NCI-H1930 (cell line): ENCODE measurements at places on chromosomes 11 and 22.
A peak's percentile ranks its signal among the peaks of the same experiment; 100 is the strongest.

- DNase-seq: no peak
Observed at GRCh38 chr11:2767801-2768200, 68.0 kb upstream of the KCNQ1OT1 start.

GRCh38 chr11:126355324-126355925 lies at the start of gene ST3GAL4:
Gene ST3GAL4, plus strand, starts transcription at chr11:126355686. Its CDS starts 50,470 bp downstream, at chr11:126406156.
- peak; percentile 59 for DNase-seq

GRCh38 chr11:123301013-123301591 lies 106.1 kb upstream of the CLMP start:
- DNase-seq: no peak

DNA sequence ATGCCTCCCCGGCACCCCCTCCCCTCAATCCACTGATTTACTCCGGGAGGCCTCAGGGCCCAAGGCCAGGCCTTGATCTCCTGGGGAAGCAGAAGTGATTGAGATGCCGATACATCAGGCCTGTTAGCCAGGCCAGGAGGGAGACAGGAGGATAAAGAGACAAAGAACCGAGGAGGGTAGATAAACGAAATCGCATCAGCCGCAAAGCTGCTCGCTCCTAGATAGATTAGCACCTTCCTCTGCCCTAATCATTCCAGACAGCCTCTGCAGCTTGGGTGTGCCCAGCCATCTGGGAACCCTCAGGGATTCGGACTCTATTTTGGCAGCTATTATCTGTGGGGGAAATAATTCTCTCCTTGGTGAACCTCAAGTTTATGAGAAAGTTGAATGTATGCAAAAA lies 121.2 kb downstream of the ABTB2 start:
- DNase-seq: no peak

DNA sequence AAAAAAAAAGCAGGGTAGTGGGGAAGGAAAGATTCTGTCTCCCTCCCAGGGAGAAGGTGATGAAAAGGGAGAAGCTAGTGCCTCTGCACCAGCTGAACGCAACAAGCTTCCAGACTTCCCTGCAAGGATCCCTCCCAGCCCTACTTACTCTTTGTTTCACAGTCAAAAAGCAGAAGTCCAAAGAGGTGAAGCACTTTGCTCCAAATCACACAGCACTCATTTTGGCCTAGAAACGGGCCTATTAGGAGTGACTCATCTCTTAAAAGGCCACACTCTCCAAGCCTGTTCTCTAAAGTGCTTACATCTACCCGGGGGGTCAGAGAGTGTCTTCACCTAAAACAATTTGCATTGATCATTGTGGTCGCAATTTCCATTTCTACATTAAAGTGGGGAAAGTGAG lies 17.7 kb upstream of the GRK3 start:
- no peak for DNase-seq

DNA sequence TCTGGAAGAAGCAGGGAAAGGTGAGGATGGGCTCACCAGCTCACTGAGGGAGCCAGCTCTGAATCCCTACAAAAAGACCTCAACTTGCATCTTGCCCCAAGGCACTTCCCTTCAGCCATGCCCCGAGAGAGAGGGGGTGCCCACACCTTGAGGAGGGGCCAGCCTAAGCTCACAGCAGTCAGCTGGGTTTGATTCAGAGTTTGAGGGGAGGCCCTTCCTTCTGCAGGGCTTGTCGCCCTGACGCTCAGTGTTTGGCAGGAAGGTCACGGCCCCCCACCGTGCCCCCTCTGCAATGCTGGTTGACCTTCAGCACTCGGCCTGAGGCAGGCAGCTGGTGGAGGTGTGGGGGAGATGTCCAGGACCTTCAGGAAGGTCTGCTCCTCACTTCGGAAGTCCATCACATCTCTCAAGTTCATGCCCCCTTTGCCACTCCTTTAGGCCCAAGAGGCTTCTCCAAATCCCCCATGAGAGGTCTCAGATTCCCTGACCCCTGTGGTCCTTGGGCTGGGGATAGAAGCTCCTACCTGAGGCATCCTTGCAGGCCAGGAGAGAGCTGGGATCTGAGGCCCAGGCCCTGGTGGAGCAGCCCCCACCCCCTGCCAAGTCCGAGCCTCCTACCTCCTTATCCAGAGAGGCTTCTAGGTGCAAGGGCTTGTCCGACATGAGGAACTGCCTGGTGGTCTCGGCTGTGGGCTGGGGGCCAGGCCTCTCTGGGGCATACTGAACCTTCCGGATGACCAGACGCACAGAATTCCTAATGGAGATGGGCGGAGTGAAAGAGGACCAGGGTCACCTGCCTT lies 37.6 kb downstream of the TPBGL start:
- DNase-seq: no peak

DNA sequence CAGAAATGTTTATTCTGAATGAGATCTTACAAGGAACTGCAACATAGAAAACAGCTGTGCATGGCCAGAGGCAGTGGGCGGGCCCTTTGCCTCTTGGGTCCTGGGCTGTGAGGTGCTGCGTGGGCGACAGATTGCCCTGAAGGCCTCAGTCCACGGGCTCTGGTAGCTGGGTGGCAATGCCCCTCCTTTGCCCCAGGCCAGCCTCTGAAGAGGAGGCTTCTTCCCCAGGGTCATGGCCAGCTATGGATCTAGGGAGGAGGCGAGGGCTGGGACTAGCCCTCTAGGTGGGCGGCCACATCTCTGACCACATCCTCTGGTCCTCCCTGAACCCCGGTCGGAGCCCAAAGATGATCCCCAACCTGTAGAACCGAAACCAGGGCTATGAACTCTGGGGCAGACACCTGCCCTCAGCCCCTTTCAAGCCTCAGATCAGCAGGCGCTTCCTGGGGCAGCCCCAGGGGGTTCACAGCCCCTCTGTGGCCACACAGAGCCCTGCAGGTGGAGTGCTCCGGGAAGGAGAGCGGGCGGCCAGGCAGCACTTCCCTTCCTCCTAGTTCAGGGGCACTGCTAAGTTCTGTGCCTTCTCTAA lies 6.6 kb upstream of the CDC42BPG start:
- DNase-seq: no peak

DNA sequence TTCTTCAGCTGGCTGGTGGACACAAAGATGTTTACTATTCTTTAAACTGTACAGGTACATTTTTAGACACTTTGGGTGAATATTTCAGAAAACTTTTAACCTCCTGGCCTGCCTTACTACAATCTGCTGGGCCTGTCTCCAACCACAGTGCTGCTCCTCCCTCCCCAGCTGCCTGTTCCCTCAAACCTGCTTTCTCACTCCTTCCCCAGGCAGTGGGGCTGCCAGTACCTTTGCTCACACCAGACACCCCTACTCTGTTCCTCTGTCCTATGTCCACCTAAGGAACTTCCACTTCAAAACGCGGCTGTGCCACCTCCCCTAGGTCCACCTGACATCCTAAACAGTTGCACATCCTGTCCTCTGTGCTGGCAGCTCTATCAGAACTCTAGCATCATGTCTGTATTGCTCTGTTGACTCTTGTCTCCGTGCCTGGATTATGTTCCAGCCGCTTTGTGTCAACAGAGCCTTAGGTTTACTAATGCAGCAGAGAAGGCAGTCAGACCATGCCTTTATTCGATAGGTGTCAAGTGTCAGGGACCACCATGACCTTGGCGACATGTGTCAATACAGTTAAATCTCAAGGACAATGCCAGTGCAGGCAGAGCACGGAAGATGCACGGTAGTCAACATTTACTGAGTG lies 13.4 kb downstream of the ZP1 start:
- no peak for DNase-seq

DNA sequence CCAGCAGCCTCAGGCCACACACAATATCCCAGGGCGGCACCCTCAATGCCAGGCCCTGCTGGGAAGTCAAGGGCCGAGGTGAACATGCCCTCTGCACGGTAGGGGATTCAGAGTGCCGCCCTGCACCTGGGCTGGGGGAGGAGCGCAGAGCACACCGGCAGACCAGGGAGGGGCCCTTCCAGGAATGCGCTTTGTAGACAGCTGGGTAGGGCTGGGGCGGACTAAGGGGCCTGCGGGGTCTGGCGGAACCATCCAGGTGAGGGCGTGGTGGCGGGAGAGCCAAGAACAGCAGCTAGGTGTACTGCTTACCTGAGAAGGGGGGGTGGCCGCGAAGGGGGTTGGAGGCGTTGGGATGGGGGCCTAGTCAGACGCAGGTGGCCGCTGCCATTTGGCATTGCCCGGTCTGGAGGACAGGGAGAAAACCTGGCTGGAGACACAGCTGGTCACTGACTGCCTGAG lies 26.0 kb downstream of the DUSP8 start:
- no peak for DNase-seq

DNA sequence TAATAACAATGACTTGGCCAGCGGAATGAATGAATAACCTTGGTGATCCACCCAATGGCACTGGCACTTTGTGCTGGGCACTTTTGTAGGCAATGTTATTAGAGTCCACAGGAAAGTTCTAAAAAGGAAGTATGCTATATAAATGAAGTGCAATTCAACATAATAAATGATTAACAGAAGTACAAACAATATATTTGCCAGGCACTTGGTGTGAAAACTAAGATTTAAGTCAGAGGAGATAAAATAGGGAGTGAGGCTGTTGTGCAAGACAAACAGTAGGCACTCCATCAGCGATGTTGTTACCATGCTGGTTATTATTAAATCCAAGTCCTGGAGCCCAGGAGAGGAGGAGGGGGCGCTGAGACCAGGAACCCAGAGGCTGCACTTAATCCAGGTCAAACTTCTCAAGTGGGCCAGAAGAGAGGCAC lies 173.8 kb downstream of the LARGE1 start:
- no peak for DNase-seq

GRCh38 chr11:57459164-57460021 lies 935 bp upstream of the RTN4RL2 start:
- peak; percentile 21 for DNase-seq

GRCh38 chr11:112025707-112026106 lies 499 bp downstream of the DLAT start:
- DNase-seq: no peak

GRCh38 chr11:106156290-106156937 lies 79.0 kb downstream of the AASDHPPT start:
- peak; percentile 11 for DNase-seq

- DNase-seq: no peak
Observed at GRCh38 chr11:57308426-57309060, 16.2 kb downstream of the TNKS1BP1 start.

- DNase-seq: no peak
Observed at GRCh38 chr11:48063424-48063978, 83.1 kb downstream of the PTPRJ start.

GRCh38 chr11:78325274-78325781 lies 92.3 kb downstream of the GAB2 start:
- DNase-seq: no peak

DNA sequence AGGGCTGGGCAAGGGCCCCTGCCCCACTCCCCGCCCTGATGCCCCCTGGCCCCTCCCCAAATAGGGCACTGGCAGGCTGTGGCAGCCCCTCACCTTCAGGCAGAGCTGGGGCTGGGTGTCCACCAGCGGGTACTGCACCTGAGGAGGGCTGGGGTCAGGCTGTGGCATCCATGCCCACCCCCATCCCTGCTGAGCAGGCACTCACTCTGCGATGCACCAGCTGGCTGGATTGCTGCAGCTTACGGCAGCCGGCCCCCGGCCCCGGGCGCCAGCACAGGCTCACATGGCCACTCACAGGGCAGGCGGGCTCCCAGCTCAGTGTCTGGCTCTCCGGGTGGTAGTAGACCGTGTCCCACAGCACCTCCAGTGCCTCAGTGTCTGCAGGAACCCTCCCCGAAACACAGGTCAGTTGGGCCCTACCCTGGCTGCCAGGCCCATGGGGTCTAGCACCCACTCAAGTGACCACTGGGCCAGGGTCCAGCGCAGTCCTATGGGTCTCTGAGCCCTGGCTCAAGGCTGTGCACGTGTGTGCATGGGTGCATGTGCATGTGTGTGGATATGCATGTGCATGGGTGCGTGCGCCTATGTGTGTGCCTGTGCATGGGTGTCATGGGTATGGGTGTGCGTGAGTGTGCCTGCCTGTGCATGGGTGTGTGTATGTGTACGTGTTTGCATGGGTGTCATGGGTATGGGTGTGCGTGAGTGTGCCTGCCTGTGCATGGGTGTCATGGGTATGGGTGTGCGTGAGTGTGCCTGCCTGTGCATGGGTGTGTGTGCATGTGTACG lies 14.4 kb downstream of the IL17REL start:
- DNase-seq: no peak

DNA sequence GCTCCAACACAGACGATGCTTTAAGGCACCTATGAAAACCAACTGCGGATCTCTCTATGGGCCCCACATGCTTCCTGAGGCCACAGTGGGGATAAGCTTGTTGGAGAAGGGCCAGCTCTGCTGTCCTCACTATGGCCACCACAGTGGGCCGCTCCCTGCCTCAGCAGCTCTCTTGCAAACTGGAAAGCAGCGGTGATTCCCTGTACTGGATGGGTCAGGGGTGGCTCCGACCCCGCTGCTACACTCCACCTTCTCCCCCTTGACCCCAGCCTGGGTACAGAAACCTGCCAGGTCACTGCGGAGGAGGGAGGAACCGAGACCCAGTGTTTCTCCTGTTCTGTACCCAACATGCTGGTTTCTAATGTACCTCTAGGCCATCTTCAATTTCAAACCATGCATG lies 403.9 kb downstream of the CTTN start:
- no peak for DNase-seq

- DNase-seq: no peak
Observed at GRCh38 chr11:79937676-79938334, 497.0 kb upstream of the TENM4 start.

- no peak for DNase-seq
Observed at GRCh38 chr22:42207918-42208317, 62.5 kb downstream of the TCF20 start.

GRCh38 chr22:37025500-37026070 lies 6.0 kb downstream of the MPST start:
- no peak for DNase-seq

- DNase-seq: no peak
Observed at GRCh38 chr22:24466716-24467328, 28.3 kb upstream of the UPB1 start.

DNA sequence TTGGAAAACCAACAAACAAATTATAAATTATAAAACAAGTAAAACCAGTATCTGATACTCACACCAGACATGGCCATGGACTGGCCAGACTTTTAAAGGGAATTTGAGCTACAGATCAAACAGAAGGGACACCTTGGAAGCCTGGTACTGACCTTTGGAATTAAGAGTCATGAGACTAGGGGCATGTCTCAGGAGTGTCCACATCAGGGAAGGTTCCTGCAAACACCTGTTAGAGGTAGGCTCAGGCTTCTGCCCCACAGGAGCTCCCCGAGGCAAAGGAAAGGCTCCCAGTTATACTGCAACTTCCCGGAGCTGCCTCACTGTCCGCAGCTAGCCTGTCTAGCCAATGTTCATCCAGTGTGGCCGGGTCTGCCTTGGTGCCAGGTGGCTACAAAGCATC lies 290.1 kb downstream of the BUD13 start:
- no peak for DNase-seq
